AG04450 (cell line): ENCODE measurements at places on chromosomes 7 and 10.

- no peak for DNase-seq
Observed at GRCh38 chr10:75392744-75393143, 8.8 kb downstream of the ZNF503 start.

GRCh38 chr7:139482662-139483466 lies 609 bp downstream of the KLRG2 start:
- DNase-seq, result no peak

DNA sequence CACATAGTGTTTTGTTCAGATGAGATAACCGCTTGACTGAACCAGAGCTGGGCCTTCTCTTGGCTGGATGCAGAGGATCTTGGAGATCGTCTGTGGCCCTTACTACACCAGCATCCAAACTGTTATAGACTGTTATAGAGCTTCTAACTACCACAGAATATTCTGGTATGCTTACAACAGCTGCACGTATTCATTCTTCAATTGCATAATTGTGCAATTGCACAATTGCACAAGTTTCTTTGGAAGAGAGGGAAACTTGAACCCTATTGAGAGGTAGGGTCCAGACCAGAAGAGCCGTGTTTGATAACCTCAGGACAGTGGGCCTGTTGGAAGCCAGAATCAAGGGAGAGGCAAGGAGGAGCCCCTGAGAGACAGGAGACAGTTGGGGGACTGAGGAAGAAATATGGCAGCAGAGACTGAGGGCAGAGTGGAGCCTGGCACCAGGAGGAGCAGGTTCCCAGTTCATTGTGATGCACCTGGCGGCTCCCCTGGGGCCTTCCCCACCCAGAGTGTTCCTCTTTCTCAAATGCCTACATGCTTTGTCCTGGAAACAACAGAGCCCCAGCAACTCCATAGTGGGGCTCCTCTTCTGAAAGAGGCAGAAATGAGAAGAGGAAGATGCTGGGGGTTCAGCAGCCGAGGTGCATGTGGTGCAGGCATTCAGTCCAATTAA lies 64.1 kb downstream of the PTPRZ1 start:
- DNase-seq, result no peak

- DNase-seq, result no peak
Observed at GRCh38 chr7:136605532-136606329, 262.7 kb upstream of the CHRM2 start.

GRCh38 chr10:72292223-72292691 lies 18.5 kb downstream of the DDIT4 start:
- DNase-seq, result no peak

DNA sequence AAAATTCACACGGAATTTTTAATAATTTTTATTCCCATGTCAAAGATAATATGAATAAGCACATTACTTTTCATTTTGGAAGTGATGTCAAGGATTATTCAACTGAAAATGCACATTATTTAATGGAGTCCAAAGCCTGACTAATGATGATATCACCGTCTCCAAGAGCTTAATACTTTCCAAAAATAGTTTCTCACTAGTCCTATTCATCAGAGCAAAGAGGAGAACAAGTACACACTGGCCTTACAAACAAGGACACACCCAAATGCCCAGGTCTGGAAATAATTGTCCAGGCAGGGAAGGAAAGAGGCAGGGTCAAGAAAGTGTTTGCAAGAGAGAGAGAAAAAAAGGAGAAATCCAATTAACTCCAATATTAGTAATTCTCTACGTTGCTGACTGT lies 216.8 kb upstream of the CCDC6 start:
- DNase-seq, result peak; percentile 18

DNA sequence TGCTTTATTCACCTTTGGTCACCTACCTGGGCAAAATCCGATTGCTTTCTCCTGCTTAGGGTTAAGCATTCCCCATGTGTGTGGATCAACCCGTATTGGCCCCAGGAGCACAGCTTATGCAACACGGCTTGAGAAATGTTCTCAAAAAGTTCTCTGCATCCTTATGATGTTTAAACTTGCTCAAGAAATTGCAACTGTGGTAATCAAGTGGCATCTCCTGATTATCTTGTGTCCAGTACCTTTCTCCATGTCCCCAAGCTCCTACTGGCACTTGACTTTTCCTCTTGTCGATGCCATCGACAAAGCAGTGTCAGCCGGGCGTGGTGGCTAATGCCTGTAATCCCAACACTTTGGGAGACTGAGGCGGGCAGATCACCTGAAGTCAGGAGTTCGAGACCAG lies 4.7 kb upstream of the PKD2L1 start:
- no peak for DNase-seq

DNA sequence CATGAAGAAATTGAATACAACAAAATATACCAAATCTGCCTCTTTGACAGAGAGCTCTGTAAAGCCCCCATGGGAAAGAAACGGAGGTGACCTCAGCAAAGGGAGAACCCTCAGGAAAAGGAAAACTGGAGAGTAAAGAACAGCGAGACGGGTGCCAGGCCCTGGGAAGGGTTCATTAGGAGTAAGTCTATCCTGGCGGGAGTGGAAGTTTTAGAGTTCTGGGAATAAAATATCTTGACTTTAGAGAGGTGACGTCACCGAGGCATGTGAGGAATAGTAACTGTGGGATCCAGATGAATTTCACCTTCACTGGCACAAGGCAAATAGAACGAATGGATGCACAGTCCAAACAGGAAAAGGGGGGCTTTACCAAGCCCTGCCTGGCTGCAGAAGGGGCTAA lies 362.8 kb upstream of the IGFBP3 start:
- no peak for DNase-seq

GRCh38 chr10:95447685-95448084 lies 113.5 kb downstream of the SORBS1 start:
- DNase-seq, result no peak

GRCh38 chr10:69655868-69656555 lies 26.0 kb downstream of the FAM241B start:
- no peak for DNase-seq

DNA sequence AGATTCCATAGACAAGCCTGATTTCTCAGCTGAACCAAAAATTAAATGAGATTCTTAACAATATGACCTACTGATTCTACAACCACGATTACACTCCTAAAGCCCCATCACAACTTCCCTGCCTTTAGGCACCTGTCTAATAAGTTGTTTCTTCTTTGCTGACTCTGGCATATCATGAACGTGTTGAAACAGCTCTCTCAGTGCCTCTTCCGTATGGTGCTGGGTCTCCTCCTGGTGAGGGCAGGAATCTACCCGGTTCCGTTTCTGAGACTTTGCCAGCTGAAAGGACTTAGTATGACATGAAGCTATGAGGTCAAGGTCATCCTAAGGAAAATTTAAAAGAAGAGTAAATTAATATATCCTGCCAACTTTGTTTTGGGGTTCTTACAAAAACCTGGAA lies 48.6 kb downstream of the ARHGAP19 start:
- DNase-seq, result no peak

- DNase-seq, result no peak
Observed at GRCh38 chr10:70280099-70280498, 3.7 kb downstream of the NPFFR1 start.
